Activated T-helper 9 cell treated with anti-CD3 and anti-CD28 coated beads, Interleukin-2, amount 50 U/mL, for 16 hours (primary cell): ENCODE measurements at places on chromosomes 1 and 21.

GRCh38 chr1:25131794-25132193, 100.5 kb downstream of the SYF2 start:
- no peak for DNase-seq

- no peak for DNase-seq
Observed at GRCh38 chr1:224629965-224630364, 13.8 kb downstream of the CNIH3 start.

GRCh38 chr1:212976586-212976985, 26.2 kb downstream of the VASH2 start:
- no peak for DNase-seq

DNA sequence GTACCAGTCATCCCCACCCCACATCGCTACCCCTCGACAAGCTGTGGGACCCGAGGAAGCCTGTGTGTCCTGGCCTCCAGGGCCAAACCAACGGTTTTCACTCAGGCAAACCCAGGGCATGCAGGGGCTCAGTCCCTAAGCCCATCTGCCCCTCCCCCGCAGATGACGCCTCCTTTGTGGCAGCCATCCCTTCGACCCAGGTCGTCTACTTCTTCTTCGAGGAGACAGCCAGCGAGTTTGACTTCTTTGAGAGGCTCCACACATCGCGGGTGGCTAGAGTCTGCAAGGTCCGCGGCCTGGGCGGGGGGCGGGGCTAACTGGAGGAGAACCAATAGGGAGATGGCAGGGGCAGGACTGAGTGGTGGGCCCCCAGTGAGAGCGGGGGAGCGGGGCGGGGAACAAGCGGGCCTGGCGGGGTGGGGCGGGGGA, 7.4 kb downstream of the SEMA4A start:
- DNase-seq: peak; percentile 55

- no peak for DNase-seq
Observed at GRCh38 chr1:156882543-156882942, 11.0 kb upstream of the PEAR1 start.

DNA sequence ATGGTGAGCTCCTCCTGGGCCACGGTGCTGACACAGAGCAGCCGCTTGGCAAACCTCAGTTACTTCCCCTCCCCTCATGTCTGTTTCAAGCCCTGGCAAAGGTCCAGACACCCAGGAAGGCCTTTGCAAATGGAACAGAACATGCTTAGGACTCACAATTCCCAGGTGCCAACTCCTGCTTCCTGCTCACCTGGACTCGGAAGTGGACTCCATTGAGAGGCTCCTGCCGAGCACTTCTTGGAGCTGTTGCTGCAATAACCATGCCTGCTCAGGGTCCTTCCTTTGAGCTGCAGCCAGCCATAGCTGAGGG, 10.7 kb downstream of the DCST2 start:
- DNase-seq: no peak
